ENCODE measurements at places on chromosomes 1 and 21.

GRCh38 chr1:41678111-41678878 is 193.8 kb upstream of the EDN2 start:
- no peak for DNase-seq

- no peak for DNase-seq
These were observed 34.7 kb downstream of the RCAN1 start for GRCh38 chr21:34580181-34580700.

GRCh38 chr21:42641311-42642218 is 11.9 kb upstream of the PDE9A start:
- no peak for DNase-seq

DNA sequence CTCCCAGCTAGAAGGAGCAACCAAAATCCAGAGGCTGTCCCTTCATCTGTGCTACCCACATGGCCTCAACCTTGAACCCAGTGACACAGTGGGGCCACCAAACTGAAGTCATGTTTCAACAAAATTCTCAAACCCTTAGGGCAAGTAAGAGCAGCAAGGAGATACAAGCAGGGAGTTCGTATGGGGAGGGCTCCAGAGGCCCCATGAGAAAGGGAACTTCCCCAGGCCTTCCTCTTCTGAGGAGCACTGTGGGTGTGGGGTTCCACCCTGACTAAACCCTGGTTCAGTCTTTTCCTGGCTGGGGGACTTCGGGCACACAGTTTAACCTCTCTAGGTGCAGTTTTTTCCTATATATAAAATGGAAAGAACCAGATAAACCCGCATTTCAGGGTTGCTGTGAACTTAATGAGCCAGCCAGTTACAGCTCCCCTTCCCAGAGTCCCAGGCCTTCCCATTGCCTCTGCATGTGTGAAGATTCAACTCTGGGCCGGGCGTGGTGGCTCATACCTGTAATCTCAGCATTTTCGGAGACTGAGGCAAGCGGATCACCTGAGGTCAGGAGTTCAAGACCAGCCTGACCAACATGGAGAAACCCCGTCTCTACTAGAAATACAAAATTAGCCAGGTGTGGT is 8.0 kb upstream of the THEMIS2 start:
- DNase-seq, result no peak

DNA sequence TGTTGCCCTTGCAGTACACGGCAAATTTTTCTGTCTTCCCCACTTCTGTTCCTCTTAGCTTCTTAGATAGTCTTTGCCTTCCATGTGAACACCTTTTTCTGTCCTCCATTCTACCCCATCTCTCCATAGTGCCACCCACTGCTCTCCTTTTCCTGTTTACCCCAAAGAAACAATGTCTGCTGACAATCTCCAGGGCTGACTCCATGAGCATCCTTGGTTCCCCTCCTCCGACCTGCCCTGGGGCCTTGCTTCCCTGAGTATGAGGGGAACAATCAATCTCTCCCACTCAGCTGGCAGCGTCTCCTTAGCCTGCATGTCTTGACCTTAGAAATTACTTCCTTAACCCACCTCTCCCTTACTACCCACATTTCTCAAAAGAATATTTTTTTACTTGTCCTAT is 12.3 kb upstream of the MYBPHL start:
- DNase-seq, result no peak

- no peak for DNase-seq
These were observed 428.8 kb downstream of the SMYD3 start for GRCh38 chr1:246078126-246078887.

- DNase-seq, result no peak
These were observed 850.2 kb upstream of the ADAMTS5 start for GRCh38 chr21:27817074-27817473.

GRCh38 chr1:197937892-197938291 is 20.7 kb downstream of the LHX9 start:
- DNase-seq, result no peak

- DNase-seq, result no peak
These were observed 99.9 kb downstream of the KCNH1 start for GRCh38 chr1:211033921-211034525.

GRCh38 chr21:38925478-38925877 is 119.7 kb downstream of the ETS2 start:
- DNase-seq, result no peak

DNA sequence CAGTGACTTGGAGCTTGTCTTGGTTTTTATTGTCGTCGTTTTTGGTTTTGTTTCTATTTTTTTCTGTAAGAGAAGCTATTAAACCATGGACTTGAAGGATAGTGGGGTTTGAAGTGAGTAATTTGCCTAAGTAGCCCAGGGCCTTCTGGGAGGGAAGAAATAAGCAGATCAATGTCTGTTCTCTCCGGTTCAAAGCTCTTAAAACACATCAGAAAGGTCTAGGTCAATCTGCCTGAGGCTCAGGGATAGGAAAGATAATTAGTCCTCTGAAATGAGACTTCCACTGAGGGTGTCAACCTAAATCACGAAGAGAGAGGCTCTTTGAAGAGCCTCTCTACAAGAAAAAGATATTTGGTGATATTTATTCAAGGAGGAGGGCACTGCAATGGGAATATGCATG is 178.0 kb downstream of the MATN1 start:
- no peak for DNase-seq

- DNase-seq, result no peak
These were observed 7.6 kb downstream of the EFHD2 start for GRCh38 chr1:15417059-15417934.

- no peak for DNase-seq
These were observed 17.1 kb downstream of the RRP15 start for GRCh38 chr1:218302155-218302554.

DNA sequence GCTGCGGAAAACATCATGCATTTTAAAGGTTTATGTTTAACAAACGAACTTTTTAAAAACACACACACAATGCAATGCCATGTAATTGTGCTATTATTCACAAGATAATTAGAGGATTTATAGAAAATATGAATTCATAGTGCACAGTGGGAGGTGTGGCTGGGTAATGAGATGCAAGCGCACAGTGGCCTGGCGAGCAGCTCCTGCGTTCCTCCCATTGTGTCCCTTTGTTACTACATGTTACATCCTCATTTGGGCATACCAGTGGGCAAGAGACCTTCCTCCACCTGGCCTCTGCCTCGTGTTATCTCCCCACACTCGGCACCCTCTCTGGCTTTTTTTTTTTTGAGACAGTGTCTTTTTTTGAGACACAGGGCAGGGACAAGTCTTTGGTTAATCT is 30.0 kb upstream of the TENT5B start:
- DNase-seq, result no peak

- no peak for DNase-seq
These were observed 8.7 kb downstream of the GBP4 start for GRCh38 chr1:89190017-89190416.

DNA sequence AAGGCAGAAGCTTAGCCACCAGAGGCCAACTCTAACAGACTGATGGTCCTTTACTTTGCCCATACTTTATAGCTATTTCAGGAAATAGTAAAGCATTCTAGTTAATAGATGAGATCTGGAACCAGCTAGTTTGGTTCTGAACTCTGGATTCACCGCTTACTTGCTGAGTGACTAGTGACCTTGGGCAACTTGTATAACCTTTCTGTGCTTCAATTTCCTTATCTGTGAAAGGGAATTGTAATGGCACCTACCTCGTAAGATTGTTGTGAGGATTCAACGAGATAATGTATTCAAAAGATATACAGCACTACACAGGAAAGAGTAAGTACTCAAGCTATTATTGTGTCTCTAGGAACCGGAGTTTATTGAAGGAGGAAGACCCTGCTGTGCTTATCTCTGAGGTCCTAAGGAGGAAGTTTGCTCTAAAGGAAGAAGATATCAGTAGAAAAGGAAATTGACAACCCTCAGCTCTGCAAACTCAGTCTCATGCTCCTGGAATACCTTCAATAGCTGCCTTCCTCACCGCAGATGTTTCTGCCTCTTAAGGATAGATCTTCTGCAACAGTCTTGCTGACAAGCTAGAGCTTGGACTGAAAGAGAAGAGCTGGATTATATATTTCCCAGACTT is 11.9 kb downstream of the MTFR1L start:
- DNase-seq, result no peak

GRCh38 chr1:91830242-91831131 is 55.5 kb downstream of the TGFBR3 start:
- peak; percentile 42 for DNase-seq

DNA sequence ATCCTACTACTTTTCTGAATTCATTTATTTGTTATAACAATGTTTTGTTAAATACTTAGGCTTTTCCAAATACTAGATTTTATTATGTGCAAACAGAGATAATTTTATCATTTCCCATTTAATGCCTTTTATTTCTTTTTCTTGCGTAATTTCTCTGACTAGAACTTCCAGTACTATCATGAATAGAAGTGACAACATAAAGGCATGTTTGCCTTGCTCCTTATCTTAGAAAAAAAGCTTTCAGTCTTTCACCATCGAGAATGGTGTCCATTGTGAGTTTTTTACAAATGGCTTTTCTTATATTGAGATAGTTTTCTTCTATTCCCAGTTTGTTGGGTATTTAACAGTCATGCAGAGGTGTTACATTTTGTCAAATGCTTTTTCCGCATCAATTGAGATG is 453.1 kb upstream of the ZP4 start:
- no peak for DNase-seq

- DNase-seq, result no peak
These were observed 478.1 kb downstream of the PLA2G4A start for GRCh38 chr1:187306710-187307415.

- no peak for DNase-seq
These were observed 83.7 kb upstream of the KAZN start for GRCh38 chr1:14514739-14515138.

DNA sequence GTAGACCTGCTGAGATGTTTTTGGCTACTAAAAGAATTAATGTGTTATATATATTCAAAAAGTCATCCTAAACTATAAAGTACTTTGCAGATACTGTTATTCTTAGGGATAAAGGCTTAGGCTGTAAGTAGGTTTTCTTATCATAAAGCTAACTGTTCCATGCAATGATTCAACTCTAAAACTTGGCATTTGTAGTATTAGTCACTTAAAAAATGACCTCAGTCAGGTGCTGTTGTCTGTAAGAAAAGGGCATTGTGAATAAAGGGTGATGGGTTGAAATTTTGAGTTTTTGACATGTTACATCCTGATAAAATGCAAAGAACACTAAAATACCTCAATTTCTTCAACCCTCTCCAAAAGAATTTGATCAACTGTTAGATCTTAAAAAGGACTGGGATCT is 32.9 kb downstream of the ADCY10 start:
- no peak for DNase-seq

DNA sequence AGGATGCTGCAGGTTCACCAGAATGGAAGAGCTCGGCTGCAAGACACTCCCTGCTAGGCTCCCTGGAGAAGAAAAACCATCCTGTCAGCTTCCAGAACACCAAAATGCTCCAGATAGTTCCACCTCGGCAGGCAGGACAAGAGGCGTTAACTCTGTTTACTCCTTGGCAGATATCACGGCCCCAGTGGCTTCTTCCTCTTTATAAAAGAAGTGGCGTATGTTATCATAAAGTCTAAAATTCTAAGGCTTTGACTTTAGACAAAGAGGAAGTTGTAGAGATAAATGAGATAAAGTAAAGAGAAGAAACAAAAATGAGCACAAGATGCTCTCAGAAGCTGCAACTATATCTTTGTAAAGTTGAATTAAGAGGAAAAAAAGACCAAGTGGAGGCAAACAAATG is 24.3 kb upstream of the MTF1 start:
- DNase-seq, result no peak

GRCh38 chr1:94629259-94630181 is 88.0 kb upstream of the F3 start:
- no peak for DNase-seq

- no peak for DNase-seq
These were observed 16.7 kb downstream of the POU3F1 start for GRCh38 chr1:38029685-38030511.

DNA sequence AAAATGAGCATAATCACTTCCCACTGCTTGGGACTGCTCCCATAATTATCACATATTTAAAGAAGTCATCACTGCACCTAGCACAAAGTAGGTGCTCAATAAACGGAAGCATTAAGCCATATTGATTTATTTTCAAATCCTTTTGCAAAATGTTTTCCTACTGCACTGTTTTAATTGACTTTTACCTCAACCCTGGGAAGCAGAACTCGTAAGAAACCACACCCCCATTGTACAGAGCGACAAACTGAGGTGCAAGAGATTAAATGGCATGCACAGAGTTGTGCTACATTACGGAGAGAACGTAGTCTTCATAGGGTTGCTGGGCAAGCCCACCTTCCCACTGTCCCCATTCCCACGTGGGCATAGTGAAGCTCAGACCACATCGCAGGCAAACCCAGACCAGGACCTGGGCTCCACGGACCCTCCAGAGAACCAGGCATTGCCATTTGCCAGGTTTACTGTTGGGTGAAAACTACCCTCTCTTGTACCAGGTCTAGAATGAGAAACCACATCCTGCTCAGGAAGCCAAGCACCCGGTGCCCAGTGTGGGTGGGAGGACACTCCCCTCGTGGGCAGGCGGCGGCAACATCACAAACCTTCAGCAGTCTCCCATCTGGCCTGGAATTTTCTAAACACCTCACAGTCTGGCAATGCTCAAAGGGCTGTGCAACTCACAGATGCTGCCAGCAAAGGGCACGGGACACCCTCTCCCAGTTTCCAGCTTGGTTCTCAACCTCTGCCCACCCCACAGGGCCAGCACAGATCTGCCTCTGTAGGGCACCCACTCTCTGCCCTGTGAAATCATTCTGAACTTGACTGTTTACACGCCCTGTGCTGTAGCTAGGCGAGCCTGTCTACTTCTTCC is 8.2 kb downstream of the IFFO2 start:
- DNase-seq, result no peak

- DNase-seq, result peak; percentile 81
These were observed 105.9 kb upstream of the HNRNPU start for GRCh38 chr1:244970236-244970743.

All from NCI-H774 (cell line).